ENCODE measurements at places on chromosomes 11 and 22.

- no peak for DNase-seq
Measured at GRCh38 chr11:23948851-23949250, 548.0 kb upstream of the LUZP2 start.

- DNase-seq = no peak
Measured at GRCh38 chr11:10122326-10123197, 171.5 kb downstream of the SBF2 start.

GRCh38 chr11:72578991-72579815 lies 95.0 kb downstream of the PDE2A start:
- no peak for DNase-seq

GRCh38 chr22:47787501-47788227 lies 1025.2 kb downstream of the TBC1D22A start:
- DNase-seq = no peak

- DNase-seq = no peak
Measured at GRCh38 chr22:40426594-40427333, 56.4 kb downstream of the SGSM3 start.

GRCh38 chr11:9004183-9004926 lies 554 bp upstream of the NRIP3 start:
- DNase-seq = no peak

Data from esophagus squamous epithelium (tissue), 5 donors.